ENCODE measurements at places on chromosomes 11 and 22.

- no peak for DNase-seq
Observed at GRCh38 chr11:65580031-65580692, 4.3 kb downstream of the EHBP1L1 start.

GRCh38 chr22:24768537-24769374 lies 5.8 kb downstream of the PIWIL3 start:
- DNase-seq, result no peak

DNA sequence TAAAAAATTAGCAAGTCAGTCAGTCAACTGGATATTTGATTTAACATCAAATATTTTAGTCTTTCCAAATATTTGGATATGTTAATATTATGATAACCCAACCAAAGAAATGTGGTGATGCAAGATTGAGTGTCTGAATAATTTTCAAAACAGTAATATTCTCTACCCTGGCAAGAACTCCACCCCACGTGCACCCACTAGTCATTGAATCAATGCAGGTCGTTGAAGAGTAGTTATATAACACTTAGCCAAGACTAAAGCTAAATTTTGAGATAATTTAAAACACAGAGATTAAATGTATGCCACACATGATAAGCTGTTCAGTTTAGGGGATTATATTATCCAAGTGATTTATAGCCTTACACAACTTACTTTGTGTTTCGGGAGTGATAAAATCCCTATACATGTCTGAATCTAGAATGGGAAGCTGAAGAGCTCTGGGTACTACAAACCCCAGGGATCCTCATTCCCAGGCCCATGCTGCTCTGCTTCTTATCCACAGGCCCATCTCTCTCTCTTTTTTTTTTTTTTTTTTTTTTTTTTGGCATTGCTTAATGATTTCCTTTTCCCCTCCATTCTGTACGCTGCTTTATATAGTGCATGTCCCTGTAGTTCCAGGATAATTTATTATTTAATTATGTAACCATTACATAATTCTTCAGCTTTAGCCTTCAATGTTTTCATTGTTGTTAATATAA lies 392.9 kb downstream of the NTM start:
- no peak for DNase-seq

DNA sequence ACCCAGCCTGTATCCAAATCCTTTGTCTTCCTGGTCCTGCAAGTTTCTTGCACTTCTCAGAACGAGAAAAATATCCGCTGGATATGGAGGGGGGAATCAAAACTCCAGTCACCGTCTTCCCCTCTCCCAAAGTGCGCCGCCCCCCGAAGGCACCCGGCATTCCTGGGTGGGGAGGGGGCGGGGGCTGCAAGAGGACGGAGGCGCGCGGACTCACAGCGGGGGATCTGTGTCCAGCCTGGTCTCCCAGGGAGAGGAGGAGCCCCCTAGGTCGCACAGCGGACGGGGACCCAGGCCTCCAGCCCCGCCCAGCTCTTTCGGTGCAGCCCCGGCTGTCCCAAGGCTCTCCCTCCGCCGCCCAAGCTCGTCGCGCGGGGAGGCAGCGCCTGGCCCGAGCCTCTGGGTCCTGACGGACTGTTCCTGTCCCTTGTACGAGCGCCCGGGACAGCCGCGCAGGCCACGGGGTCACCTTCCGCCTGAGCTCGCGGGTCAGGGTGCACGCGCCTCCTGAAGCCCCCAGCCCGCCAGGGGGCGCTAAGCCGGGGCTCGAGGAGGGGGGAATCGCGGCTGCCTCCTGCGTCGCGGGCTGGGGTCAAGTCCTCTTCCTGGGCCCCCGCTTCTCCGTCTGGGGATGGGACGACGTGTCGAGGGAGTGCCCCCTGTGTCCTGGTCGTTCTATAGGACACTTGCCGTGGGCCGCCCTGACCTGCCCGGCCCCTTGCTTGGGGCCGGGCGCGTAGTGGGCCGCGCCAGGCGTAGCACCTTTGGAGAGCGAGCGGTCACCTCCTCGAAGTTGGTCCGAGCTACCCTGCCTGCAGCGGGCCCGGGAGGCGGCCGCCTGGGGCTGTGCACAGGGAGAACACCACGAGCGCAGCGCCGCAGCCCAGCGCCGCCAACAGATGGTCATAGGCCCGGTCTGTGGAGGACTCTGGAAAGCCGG lies 2.4 kb upstream of the WNT11 start:
- DNase-seq, result peak; percentile 58

- DNase-seq, result no peak
Observed at GRCh38 chr11:115168229-115168671, 336.0 kb downstream of the CADM1 start.

Data from activated naive CD4-positive, alpha-beta T cell (primary cell).